Stimulated activated CD4-positive, alpha-beta T cell treated with anti-CD3 and anti-CD28 coated beads, Interleukin-1b, Interleukin-23, amount 100 ng/mL, for 4 hours (primary cell): ENCODE measurements at places on chromosomes 3 and 15.

DNA sequence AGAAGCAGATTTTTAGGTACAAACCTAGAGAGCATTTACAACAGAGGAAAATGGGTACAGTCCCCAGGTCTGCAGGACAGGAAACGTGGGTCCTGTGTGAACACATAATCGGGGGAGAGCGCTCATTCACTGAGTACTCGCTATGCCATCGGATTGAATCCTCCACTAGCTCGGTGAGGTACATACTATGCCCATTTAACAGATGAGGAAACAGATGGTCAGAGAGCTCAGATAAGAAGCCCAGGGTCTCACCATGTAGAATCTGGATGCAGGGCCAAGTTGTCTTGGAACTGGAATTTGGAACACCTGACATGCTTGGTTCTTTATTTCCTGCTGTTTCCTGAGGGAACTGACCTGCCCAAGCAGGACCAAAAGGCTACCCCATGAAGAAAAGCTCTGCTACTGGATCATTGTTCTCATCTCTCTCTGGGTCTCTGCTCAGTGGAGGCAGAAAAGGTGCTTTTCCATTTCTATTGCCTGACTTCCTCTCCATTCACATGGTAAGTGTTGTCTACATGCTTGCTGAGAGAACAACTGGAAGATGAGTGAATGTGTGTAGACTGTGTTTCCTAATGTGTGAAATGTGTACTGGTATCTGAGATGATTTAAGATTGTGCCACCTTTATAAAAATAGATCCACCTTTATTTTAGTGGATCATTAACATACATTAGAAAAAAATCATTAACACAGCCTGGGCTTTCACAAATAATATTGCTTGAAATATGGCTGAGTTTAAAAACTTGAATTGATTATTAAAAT lies 89.1 kb downstream of the TGFBR2 start:
- DNase-seq = no peak

- no peak for DNase-seq
Measured at GRCh38 chr15:63895194-63895593, 61.4 kb upstream of the HERC1 start.

DNA sequence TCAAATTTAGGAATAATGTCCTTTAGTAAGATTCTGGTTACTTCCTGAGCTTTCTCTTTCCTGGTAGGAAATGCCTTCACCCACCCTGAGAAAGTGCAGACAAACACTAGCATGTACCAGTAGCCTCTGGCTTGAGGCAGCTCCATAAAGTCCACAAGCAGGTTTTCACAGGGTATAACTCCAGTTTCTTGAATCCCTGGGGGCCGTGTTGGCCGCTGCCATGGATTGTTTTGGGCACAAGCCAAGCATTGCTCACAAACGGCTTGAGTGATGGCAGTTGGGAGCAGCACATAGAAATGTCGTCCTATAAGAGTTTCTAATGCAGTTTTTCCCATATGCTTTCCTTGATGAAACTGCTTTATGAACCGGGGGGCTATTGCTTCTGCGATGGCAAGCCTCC lies 164.1 kb downstream of the STXBP5L start:
- no peak for DNase-seq

DNA sequence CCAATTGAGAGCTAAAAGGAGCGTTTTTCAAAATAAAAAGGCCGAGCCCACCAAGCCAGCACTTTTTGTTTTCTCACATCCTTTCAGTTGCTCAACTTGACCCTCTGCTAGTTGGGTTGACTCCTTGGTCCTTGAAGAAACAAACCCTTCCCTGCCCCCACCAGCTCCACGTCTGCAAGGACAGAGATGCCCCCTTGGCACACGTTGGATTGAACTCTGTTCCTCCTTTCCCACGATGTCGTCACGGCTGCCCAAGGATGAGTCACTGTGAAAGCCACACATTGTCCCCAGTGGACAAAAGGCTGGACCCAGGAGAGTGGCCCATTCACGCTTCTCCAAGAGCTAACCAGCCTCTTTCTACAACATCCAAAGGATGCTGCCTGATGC lies 43.0 kb upstream of the SPATA12 start:
- no peak for DNase-seq

DNA sequence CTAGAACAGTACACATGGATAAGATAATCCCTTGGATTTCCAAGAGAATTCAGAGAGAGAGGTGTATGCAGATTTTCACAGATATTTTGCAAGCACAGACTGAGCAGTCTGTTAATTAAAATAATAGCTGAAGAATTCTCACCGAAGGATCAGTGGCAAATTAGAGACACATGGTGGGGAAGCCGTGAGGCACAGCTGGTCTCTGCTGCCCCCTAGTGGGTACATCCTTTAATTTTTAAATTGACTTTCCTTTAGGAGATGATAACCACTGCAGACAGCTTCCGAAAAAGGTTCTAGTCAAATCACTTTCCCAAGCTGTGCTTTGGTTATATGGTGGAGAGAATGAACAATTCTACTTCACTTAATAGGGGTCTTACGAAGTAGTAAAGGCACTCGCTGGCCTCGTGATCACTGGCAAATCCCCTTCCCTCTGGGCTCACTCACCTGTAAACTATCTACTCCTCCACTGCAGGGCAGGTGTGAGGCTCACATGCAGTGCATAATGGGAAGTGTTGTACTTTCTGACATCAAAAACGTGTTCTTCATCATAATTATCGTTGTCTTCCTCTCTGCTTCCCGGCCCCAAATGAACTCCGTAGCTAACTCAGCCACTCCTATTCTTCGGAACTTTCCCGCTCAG lies 19.5 kb downstream of the MESD start:
- peak; percentile 42 for DNase-seq

GRCh38 chr3:97872525-97873042 lies 50.8 kb downstream of the CRYBG3 start:
- DNase-seq = no peak

DNA sequence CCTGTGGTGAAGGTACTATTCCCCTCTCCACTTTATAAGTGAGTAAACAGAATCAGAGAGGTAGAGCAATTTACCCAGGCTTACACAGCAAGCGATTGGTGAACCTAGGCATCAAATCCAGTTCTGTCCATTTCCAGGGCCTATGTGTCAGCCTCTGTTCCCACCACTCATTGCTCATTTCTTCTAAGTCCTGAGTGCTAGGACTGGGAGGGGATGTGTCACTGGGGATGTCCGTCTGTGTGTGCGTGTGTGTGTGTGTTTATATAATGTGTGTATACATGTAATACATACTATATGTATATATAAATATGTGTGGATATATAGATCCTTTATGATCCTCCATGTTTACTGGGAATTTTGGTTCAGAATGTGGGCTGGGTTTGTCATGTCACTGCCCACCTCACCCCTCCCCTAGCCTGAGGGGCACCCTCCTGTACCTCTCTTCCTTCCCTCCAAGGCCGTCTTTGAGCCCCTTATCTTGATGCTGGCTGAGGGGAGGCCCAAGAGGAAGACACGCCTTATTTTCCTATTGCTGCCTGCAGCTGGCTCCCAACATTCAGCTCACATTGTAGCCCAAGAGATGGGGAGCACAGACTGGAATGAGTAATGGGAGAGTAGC lies 2.1 kb downstream of the TMEM43 start:
- DNase-seq = no peak

GRCh38 chr3:172536993-172537419 lies 13.8 kb upstream of the TNFSF10 start:
- DNase-seq = no peak

GRCh38 chr3:112143689-112144088 lies 10.6 kb upstream of the GCSAM start:
- no peak for DNase-seq

DNA sequence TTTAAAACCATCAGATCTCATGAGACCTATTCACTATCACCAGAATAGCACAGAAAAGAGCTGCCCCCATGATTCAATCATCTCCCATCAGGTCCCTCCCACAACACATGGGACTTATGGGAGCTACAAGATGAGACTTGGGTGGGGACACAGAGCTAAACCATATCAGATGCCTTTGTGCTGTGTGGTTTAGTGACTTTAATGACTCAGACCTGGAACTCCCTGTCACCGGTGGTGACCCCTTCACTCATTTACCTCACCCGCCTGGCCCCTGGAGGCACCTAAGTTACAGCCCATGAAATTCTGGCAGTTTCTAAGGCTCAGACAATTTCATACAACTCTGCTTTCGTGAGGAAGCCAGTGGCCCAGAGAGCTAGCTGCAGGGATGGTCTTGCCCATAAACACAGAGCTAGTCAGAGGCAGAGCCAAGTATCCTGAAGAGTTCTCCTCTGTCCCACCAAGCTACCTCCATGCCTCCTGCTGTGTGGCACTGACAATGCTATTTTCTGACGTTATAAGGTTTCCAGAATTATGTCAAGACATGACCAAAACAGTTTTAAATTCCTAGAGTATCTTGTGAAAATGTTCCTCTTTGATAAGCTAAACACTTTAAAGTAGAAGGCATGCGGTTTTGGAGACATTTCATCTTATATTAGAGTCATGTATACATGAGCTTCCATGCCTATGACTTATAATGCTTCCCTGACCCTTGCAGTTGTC lies 231.1 kb upstream of the IL12A start:
- DNase-seq = no peak

DNA sequence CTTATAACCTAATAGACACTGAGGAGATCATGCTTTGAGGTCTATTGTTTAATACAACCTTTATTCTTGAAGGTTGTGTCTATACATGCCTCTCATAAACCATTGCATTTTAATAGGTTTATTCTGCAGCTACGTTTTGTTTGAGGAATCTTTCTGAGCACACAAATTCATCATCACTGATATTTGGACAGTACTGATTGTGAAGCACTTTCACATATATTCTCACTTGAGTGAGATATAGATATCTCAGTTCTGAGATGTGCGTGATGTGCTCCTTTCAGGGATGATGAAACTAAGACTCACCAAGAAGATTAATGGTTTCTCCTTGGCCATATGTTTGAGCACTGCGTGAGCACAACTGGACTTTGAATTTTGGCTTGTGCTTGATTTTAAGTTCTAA lies 374.4 kb downstream of the LPP start:
- no peak for DNase-seq

- DNase-seq = no peak
Measured at GRCh38 chr15:33754242-33754641, 214.1 kb upstream of the CHRM5 start.

GRCh38 chr3:114214542-114215341 lies 22.6 kb downstream of the ZNF80 start:
- DNase-seq = no peak

- no peak for DNase-seq
Measured at GRCh38 chr15:24823473-24823872, 131.3 kb upstream of the SNRPN start.

- DNase-seq = no peak
Measured at GRCh38 chr3:57184526-57184925, 15.3 kb downstream of the HESX1 start.

DNA sequence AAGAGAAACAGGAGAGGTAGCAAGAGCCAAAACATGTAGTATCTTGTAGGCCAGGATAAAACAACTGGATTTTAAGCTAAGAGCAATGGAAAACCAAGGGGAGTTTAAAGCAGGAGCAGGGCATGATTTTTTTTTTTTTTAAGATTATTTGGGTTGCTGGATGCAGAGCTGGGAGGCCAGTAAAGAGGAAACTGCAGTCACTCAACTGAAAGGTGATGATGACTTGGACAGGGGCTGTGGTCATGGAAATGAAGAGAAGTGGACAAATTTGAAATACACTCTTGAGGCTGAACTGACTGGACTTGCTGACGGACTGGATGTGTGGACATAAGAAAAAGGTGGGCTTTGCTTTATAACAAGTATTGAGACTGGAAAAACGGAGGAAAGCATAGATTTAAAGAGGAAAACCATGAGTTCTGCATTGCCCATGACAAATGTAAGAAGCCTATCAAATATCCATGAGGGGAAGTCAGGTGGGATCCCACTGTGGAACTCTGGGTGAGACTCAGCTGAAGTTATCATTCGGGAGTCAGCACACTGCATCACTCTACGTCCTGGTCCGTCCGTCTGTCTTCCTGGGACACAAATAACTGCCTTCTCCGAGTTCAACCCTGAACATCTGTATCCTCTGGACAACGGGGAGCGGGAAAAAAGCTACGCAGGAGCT lies 688 bp downstream of the XPC start:
- DNase-seq = peak; percentile 0

GRCh38 chr3:156038869-156039268 lies 81.5 kb upstream of the KCNAB1 start:
- DNase-seq = no peak

DNA sequence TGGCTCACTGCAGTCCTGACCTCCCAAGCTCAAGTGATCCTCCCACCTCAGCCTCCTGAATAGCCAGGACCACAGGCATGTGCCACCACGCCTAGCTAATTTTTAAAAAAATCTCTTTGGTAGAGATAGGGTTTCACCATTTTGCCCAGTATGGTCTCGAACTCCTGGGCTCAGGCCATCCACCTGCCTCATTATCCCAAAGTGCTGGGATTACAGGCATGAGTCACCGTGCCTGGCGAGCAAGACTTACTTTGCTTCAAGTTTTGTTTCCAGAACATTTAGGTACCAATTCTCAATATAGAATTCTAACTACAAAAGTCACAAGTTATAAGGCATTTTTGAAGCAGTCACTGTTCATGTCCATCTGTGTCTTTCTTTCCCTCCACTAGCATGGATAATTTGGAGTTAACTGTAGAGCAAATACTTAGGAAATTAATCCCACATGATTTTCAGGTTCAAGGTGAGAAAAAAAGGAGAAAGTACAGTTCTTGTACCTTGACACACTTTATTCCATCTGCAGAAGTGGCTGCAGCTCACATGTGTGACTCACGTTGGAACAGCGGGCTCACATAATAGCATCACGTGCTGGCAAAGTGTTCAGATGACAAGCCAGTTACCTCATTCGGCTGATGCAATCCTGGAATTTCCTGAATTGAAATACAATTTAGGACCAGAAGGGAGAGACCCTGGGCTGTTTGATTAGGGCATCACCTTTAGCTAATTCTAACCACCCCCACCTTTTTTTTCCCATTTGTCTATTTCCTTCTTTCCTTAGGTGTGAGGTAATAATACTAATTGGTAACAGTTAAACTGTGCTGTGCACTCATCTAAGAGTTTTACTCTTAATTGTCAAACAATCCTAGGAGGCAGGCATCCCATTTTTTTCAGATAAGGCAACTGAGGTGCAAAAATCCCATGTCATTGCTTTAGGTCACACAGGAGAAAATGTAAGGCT lies 46.9 kb upstream of the NEDD4 start:
- DNase-seq = no peak

- no peak for DNase-seq
Measured at GRCh38 chr3:127408022-127408683, 120.3 kb upstream of the PRR20G start.

- no peak for DNase-seq
Measured at GRCh38 chr3:186843039-186843432, 526 bp downstream of the ADIPOQ start.
